CMK (cell line): ENCODE measurements at places on chromosomes 13 and 19.

- peak; percentile 63 for DNase-seq
These were observed 134.7 kb upstream of the SLITRK5 start for GRCh38 chr13:87536499-87536898.

DNA sequence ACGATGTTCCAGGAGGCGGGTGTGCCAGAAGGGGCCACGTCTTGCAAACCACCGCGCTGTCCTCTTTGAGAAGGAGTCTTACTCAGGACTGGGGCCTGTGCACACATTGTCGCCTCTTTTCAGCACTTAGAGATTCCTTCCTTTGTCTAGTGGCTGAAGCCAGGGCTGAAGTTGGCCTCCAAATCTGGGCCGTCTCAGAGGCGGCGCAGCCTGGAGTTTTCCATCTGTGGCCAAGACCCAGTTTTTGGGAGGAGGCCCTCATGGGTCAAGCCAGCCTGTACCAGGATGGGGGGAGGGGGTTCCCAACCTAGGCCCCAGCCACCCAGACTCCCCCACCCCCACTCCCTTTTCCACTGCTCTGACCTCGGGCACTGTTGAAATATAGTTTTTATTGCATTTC lies 11.8 kb downstream of the ANO8 start:
- DNase-seq: no peak

GRCh38 chr13:30864433-30865122 lies 41.5 kb upstream of the MEDAG start:
- no peak for DNase-seq

- no peak for DNase-seq
These were observed 94.6 kb downstream of the CRYL1 start for GRCh38 chr13:20431080-20431479.

- no peak for DNase-seq
These were observed 40.2 kb downstream of the RAB20 start for GRCh38 chr13:110521296-110521680.
